ENCODE measurements at places on chromosomes 4 and X.

DNA sequence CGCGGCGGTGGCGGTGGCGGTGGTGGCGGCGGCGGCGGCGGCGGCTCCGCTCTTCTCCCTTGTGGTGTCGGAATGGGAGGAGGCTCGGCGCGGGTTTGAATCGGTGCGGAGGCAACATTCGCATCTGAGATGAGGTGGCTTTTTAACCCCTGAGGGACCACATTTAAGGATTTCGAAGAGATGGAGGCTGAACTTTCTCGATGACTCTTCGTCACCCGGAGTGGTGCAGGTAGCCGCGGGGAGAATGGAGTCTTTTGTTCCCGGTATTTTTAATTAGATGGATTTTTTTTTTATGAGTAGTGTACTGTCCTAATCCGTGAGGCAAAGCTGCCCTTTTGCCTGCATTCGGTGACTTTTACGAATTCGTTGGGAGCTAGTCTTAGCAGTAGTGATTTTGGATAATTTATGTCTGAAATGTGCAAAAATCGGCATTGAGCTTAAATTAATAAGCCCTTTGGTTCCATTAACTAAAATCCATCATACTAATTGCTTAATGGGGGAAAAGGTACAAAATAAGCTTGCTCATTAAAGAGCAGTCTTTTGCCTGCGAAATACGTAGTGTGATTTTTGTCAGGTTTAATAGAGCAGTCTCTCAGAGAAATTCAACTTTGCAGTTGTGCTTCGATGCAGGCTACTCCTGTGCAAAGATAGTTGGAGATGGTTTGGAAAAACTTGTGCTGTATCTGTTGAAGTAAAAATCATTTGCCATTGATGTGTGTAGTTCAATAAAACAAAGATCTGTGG, 206.2 kb downstream of the TENM3 start:
- DNase-seq = no peak

DNA sequence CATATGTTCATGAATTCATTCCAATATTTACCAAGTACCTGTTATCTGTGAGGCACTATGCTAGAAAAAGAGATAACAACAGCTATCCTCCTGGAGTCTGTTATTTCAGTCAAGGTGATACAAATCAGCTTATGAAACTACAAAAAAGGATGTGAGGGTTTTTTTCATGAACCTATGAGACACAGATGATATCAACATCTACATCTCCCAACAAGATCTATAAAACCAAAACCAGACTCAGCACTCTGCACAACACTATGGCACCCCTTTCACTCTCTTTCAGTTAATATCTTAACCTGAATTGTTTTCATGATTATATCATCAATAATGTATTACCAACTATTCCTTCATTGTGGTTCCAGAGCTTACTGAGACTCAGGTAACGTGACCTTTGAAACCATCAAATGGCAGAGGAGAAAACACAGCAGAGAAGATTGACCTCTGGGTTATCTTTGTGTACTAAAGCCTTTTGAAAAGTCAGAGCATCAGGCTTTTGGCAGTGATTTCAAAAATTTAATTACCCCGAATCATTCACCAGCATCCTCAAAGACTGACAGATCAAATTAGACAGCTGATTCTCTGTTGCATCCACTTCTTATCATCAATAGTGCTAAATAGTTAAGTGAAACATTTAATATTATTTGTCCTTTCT, 244.6 kb upstream of the FTHL17 start:
- no peak for DNase-seq

- no peak for DNase-seq
These were observed 6.9 kb downstream of the FGF13 start for GRCh38 chrX:138704596-138704995.

DNA sequence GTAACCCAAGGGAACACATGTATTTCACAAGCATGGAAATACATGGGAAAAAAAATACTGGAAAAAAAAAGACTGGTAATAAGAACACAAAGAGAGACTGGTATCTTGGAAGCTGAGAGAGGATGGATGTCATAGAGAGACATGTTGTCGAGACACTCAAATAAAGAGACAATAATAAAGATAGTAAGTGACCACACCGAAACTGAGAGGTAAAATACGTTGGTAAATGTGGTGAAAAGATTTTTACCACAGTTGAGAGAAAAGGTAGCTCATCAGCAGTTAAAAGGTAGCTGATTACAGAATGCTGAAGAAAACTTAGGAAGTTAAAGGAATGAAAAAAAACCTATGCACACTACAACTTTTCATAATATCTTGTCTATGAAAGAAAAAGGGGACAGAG, 81.1 kb downstream of the ARAP2 start:
- no peak for DNase-seq

- no peak for DNase-seq
These were observed 136.7 kb downstream of the APBB2 start for GRCh38 chr4:41077628-41078027.

Data from activated CD8-positive, alpha-beta T cell treated with anti-CD3 and anti-CD28 coated beads for 36 hours (primary cell).